DMS79 (cell line): ENCODE measurements at places on chromosomes 7 and 10.

GRCh38 chr7:103752995-103753394, 236.5 kb downstream of the RELN start:
- no peak for DNase-seq

DNA sequence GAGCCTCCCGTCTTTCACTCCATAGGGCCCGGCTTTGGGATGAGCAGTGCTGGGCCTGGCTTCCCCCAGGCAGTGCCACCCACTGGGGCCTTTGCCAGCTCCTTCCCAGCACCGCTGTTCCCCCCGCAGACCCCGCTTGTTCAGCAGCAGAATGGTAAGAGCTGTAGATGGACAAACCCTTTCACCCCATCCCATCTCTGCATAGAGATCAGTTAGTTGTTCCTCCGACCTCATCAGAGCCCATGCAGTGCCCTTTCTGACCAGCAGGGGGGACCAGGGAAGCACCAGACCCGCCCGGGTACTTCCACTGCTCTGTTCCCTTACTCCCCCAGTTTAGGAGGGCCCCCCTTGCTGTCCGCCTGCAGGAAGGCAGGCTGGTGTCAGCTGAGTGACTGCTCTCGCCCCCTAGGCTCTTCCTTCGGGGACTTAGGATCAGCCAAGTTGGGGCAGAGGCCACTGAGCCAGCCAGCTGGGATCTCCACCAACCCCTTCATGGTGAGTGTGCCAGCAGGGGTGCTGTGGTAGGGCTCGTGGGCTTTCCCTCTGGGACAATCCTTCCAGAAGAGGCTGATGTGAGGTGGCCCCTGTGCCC, 9.8 kb downstream of the SAP25 start:
- no peak for DNase-seq

DNA sequence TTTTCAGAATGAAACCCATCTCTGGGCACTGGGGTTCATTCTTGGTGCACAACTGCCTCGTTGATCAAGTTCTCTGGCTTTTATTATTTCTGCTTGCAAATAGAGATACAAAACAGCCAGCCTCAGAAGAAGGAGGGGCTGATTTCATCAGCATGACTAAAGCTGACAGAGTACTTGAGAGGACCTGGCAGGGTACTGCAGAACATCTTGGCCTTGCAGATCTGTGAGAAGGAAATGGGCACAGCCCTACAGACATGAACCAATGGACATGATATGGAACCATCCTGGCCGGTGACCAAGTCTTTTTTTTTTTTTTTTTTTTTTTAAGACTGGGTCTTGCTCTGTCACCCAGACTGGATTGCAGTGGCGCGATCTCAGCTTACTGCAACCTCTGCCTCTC, 240.6 kb downstream of the VTI1A start:
- DNase-seq, result no peak

- no peak for DNase-seq
These were observed 785.6 kb downstream of the REEP3 start for GRCh38 chr10:64306729-64307327.

DNA sequence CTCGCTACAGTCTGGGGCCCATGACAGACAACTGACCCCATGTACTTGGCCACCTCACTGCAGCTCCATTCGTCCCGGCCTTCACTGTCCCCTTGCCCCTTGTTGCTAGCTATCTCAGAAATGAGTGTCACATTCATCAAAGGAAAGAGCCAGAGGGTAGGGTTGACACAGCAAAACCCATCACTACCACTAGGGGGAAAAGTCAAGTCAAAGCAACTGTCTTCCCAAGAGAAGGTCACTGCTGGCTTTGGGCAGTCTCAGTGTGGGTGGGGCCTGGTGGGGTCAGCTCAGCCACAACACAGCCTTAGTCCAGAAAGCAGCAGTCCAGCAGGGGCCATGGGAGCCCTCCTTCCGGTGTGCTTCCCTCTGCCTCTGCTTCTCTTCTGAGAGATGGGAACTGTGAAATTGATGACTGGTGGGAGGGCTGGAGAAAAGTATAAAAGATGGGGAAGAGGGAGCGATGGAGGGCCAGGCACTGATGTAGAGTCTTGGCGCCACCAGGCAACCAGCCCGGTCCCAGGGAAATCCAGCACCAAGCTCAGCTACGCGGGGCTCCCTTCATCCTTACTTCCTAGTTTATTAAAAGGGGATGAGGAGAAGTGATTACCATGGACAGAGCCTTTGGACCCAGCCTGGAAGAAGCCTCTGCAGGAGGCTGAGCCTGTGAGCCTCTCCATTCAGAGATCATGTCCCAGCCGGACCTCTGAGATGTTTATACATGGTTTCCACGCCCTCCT, 58.0 kb downstream of the PLXNA4 start:
- no peak for DNase-seq

DNA sequence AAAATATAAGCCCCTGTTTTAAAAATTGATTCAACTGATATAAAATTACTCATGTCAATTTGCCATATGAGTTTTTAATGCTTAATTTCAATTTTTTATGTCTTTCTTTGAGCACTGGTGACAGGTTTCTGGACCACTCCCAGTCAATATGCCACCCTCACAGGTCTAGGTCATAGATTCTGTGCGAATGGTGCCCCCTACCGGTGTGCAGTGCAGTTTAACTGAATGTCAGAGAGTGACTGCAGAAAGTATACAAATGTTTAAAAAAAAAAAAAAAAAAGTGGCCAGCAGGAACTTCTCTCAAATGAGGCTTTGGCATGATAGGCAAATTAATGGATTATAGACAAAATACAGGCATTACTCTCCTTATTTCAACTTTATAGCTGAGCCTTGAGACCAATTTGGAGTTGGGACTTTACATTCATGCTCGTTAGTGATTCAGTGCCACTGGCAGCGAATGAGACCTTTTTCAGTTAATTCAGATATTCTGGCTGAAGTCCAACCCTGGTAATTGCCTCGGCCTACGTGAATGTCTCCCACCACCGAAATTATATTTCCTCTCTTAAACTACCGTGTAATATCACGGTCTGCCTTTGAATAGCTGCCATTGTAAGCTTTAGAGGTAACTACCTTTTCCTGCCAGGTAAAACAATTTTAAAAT, 427.6 kb downstream of the PHTF2 start:
- peak; percentile 21 for DNase-seq

DNA sequence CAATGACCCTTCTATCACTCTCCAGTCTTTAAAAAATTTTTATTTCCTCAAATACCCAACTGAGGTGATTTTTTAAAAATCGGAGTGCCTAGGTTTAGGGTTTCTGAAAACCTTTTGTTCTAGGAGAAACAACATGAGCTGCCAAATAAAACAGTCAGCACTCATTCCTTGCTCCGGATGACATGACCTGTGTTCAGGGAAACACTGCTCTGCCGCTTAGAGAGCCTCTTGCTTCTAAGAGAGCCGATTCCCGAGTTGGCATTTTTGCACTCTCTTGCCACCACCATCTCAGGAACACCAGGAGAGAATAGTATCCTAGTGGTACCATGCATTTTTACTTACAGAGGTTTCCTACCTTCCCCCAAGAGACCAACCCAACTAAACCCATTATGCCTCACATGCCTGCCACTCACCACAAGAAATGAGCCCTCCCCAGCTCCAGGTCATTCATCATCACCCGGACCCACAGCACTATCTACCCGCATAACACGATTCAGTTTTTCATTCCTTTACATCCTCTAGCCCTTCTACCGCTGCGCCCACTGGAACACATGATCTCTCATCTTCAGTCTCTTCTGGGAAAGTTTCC, 365.4 kb downstream of the THSD7A start:
- no peak for DNase-seq

GRCh38 chr7:101936611-101937231, 119.3 kb downstream of the CUX1 start:
- DNase-seq, result no peak

DNA sequence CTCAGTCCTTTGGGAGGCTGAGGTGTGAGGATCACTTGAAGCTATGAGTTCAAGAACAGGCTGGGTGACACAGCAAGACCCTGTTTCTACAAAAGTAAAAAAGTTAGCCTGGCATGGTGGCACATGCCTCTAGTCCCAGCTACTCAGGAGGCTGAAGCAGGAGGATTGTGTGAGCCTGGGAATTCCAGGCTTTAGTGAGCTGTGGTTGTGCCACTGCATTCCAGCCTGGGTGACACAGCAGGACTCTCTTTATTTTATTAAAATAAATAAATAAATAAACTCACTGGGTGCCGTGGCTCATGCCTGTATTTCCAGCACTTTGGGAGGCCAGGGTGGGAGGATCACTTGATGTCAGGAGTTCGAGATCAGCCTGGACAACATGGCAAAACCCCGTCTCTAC, 607.9 kb downstream of the CALN1 start:
- DNase-seq, result no peak

- DNase-seq, result peak; percentile 77
These were observed 780.2 kb downstream of the MAGI2 start for GRCh38 chr7:78673272-78673671.
